Right atrium auricular region (tissue), 2 donors: ENCODE measurements at places on chromosomes 13 and 19. TPM values are rescaled to one million over a fixed set of nuclear protein-coding genes. Genes with fewer than 3 reads are reported as not detected.

DNA sequence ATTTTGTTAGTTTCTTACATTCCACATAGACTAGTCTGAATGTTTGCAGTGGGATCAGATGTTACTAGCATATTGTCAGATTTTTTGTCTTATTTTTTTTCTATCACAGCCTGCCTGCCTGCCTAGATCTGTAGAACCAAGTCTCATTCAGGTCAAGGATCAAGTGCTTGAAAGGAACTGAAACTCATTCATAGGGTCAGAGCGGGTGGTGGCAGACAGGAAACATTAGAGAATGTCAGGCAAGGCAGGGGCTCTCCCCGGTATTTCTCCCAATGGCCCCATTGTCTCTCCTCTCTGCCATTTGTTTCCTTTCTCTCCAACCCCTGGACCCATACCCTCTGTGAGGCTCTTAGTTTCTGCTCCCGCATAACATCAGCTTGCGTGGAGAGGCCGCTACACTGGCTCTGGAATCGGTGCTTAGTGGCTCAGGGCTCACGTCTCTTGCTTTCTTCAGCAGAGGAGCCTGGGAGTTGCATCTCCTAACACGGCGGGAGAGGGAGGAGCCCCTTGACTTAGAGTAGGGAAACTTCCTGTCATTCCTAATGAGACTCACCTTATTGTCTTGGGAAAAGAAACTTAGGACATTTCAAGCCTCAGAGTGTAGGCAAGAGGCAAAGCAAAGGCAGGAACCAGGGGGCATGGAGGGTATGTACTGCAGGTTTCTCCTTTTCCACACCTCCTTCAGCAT, 35.6 kb upstream of the SPATA13 start:
- H3K27ac ChIP-seq: no peak overlapping the region
- DNase-seq: no peak
- no peaks in the 10 kb centered on the region for H3K27me3 ChIP-seq

DNA sequence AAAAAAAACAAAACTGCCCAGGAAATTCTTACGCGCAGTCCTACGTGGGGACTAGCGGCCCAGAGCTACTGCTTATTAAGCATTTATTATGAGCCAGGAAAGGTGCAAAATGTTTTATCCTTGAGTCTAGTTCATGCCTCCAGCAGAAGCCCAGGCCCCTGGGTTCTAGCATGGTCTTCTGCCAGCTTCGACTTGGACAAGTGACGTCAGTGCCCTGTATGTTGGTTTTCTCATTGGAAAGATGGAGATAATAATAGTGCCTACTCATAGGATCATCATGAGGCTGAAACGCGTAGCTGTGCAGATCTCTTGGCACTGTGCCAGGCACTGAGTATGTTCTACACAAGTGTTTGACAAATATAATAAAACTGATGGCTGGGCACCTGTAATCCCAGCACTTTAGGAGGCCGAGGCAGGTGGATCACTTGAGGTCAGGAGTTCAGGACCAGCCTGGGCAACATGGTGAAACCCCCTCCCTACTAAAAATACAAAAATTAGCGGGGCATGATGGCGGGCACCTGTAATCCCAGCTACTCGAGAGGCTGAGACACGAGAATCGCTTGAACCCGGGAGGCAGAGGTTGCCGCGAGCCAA, 12.4 kb upstream of the SULT2B1 start:
- DNase-seq: no peak
- H3K4me1 ChIP-seq: no peaks in the 10 kb centered on the region
- no peaks in the 10 kb centered on the region for H3K27me3 ChIP-seq
- H3K4me3 ChIP-seq: no peak overlapping the region
- no peak overlapping the region for H3K27ac ChIP-seq

- no peak overlapping the region for H3K27ac ChIP-seq
- H3K27me3 ChIP-seq: no peaks in the 10 kb centered on the region
- H3K36me3 ChIP-seq: no peaks in the 10 kb centered on the region
- H3K4me3 ChIP-seq: no peak overlapping the region
Observed at GRCh38 chr13:93279982-93280381, 53.4 kb downstream of the GPC6 start.

DNA sequence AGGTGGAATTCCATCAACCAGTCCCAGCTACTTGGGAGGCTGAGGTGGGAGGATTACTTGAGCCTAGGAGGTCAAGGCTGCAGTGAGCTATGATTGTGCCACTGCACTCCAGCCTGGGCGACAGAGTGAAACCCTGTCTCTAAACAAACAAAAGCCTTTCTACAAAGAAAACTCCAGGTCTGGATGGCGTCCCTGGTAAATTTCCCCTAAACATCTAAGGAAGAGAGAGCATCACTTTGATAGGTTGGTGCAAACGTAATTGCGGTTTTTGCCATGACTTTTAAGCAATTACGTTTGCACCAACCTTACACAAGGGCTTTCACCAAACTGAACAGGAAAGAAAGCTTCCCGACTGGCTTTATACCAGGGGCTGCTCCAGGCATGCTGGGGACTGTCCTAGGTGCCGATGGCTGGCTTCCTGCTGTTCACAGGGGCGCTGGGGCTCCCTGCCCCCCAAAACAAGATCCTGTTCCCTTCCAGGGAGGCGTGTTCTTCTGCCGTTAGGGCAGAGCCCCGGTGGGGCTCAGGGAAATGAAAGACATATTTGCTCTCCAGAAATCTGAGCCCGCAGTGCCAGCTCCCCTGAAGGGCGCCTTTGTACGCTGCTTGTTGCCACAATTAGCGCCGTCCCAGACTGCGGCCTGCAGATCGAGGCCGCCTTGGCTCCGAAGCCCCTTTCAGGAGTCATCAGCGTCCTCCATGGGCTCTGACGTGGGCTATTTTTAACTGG, 38.7 kb upstream of the KLF2 start:
- no peaks in the 10 kb centered on the region for H3K27me3 ChIP-seq
- no peaks in the 10 kb centered on the region for H3K36me3 ChIP-seq
- DNase-seq: no peak

The CEACAM7 gene
- total RNA-seq: not detected
